ENCODE measurements at places on chromosomes 2 and 18.

DNA sequence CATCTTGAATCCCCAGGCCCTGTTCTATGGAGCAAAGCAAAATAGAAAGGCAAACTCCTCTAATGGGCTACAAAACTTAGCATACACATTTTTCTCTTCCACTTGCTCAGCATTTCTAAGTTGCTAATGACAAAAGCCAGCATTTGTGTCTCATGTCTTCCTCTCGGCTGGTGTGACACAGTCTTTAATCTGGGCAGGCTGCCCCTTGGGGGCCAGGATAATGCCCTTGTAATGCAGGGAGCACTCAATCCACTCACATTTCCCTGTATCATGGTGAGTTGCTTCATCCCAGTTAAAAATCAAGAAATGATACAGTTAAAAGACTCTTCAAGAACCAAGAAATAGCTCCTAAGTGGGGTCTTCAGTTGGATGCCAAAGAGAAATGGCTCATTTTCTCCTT is 109.1 kb upstream of the FBXO11 start:
- DNase-seq = no peak

GRCh38 chr2:131014141-131014540 is 79.1 kb downstream of the FAM168B start:
- DNase-seq = no peak

DNA sequence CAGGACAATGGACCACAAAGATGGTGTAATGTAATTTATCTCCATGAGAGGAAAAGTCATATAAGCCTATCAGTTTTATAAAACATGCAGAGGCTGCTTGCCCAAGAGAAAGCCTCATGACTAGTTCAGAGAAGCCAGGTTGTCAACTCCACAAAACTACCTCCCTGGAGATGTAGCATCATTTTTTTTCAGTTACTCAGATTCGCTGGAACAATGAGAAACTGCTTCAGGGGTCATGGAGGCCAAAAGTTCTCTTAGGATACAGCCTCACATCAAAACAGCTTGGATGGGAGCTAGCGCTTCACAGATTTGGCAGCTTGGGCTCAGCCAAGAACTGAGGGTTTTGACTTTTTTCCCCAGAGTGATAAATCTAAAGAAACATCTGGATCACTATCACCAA is 263.5 kb downstream of the INSIG2 start:
- DNase-seq = no peak

DNA sequence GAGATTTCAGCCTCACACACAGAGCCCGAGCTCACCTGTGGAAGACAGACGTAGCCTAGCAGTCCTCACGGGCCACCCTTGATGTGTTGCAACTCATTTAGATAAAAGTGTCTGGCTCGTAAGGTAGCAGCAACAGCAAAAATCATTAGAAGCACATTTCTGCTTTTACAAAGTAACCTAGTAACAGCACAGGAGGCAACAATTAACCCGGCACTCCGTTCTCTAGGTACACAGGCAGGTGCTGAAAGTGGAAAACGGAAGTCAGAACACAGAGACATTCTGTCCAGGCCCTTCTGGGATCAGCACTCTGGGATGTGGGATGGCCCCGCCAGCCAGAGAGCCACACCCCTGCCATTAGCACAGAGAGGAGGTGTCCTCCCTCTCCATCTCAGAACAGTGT is 99.3 kb downstream of the KLHL29 start:
- no peak for DNase-seq

DNA sequence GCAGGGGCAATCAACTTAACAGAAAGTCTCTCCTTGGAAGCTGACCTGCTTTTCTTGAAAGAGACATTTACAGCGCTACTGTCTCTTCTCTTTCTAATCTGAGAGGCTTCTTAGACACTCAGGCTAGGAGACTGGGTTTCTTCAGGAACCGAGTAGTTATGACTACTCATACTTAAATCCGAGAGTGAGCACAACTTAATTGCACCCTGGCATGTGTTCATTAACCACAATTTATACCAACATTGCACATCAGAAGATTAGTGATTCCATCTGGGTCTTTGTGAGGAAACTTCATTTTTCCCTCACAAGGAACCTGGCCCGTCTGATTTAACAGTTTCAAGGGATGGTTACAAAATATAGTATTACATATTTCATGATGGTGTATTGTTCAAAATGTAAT is 176.9 kb downstream of the UBE2E3 start:
- DNase-seq = no peak

DNA sequence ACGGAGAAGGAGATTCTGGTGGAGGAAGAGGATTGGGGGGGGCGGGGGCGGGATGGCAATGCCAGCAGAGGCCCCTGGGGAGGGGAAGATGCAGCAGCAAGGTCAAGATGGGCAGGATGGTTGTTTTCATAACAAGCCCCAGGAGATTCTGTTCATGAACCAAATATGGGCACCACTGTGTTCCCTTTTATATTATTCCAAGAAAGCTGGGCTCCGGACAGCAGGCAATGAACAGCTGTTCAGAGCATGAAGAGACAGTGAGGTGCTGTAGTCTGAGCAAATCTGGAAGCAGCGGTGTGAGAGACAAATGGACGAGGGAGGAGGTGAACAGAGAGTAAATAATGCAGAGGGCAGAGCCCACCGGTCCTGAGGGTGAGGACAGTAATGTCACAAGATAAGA is 20.0 kb downstream of the UXS1 start:
- DNase-seq = no peak

GRCh38 chr18:62343316-62343715 is 18.2 kb downstream of the TNFRSF11A start:
- no peak for DNase-seq

DNA sequence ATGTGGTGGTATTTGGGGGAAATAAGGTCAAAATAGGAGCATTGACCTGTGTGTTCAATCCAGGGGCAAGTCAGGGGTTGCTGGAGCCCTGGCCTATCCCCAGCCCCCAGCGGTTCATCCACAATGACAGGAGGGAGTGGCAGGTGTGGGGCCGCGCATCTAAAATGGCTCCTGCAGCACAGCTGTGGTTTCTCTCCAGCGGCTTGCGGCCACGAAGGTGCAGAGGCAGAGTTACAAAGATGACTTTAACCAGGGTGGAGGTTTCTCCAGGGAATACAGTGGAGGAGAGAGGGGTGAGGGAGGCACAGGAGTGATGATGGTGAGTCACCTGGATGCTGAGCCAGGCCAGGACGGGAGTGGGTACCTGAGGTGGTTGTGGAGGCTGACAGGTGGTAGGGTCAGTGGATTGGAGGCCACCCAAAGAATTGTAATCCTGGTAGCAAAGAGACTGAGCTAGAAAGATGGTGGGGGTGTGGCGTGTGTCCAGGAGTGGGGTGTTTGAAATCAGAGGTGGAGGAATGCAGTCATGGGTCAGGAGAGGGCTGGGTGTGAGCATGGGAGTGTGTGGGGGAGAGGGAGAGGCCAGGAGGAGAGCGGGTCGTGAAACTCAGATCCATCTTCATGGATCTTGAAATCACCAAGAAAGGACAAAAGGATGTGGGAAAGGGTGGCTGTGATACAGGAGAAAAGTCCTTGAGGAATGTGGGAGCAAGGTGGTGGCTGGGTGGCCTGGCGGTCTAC is 83.2 kb downstream of the CTIF start:
- DNase-seq = no peak

- DNase-seq = no peak
Measured at GRCh38 chr18:61882296-61883004, 10.4 kb downstream of the RNF152 start.

DNA sequence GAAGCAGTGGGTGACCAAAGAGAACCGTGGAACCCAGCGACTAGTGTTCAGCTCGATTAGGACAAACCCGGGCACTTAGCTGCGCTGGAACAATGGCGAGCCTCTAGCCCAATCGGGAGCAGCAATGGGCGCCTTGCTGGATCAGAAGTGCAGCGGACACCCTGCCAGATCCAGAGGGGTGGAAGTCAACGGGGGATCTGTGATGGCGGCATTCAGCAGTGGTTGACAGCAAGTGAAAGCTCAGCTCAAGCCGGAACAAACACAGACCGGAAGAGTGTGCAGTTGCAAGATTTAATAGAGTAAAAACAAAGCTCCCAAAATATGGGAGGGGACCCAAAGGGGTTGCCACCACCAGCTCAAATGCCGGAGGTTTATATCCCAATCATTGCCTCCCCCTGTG is 478.7 kb upstream of the REG3G start:
- no peak for DNase-seq

DNA sequence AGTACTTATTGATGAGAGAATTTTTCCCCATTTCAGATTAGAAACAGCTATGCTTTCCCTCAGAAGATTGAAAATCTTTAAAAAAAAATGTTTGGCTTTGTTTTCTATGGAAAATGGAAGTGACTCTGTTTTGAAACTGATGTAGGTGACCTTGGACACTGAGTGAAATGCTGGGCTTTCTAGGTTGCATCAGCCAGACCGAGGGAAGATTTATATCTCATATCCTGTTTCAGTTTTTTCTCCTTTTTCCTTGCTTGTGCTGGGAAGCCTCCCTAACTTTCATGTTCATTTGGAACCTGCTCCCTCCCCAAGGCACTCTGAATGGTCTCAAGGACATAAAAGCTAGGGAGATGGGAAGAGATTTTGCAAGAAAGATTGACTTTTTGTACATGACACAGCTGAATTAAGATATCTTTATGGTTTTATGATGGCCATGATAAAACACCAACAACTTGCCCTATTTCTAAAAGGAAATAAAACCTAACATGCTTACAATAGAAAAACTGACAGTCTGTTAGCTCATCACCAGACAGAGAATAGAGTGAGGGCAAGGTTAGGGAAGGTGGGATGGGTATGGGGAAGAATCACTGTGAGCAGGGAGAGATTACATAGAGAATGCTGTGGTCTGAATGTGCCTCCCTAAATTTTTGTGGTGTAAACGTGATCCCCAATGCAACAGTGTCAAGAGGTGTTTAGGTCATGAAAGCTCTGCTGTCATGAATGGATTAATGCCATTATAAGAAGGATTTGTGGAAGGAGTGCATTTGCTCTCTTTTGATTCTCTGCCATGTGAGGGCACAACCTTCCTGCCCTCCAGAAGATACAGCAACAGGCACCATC is 249.7 kb downstream of the TPGS2 start:
- DNase-seq = no peak

DNA sequence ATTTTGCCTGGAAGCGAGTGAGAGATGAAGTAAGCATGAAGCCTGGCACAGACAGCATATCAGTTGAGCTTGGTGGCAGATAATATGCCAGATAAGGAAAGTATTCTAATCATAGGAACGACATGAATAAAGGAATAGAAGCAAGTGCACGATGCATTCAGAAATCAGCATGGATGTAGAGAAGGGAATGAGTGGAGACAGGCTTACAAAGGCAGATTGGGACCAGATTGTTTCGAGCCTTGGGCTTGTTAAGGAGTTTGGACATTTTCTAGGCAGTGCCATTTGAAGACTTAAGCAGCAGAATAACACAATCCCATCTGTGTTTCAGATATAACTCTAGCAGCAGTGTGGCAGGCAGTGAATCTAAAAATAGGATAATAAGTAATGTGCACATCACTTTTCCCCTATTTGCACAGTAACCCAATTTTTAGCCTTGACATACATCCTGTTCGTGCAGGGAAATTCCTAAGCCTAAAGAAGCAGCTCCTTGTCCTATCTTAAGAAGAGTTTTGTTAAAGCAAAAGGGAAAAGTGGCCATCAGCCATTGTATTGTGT is 450.2 kb downstream of the PLCL1 start:
- DNase-seq = no peak

DNA sequence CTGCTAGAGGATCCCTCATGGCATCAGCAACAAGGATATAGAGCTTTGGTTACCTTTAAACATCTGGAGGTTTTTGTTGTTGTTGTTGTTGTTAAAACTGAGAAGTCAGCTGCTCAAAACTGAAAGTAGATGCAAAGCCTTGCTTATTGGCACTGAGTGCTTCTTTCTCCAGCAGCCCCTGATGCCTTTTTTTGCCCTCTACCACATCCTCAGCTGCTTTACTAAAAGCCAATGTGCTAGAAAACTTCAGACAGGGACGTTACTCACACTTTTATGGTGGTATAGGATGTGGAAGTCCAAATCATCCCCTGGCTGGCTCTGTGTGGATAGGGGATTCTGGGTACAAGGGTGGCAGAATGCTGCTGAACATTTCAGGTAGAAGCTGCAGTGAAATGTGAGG is 78.3 kb upstream of the CHST9 start:
- DNase-seq = no peak

DNA sequence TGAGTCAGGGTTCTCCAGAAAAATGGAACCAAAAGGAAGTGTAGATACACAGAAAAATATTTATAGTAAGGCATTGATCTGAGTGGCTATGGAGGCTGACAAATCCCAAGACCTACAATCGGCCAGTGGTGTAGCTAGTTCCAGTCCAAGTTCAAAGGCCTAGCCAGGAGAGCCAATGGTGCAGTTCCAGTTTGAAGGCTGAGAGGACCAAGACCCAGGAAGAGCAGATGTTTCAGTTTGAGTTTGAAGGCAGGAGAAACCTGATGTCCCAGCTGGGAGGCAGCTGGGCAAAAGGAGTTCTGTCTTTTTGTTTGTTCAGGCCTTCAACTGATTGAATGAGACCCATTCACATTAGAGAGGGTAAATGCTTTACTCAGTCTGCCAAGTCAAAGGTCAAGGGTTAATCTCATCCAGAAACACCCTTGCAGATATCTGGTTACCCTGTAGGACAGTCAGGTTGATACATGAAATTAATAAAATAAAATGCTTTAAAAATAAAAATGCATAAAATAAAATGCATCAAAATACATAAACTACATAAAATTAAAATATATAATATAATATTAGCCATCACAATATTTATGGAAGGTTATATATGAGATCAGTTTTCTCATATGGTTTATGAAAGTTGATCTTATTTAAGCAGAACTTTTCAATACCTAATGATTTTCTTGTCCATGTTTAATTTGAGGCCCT is 38.7 kb downstream of the KCNE4 start:
- DNase-seq = no peak

DNA sequence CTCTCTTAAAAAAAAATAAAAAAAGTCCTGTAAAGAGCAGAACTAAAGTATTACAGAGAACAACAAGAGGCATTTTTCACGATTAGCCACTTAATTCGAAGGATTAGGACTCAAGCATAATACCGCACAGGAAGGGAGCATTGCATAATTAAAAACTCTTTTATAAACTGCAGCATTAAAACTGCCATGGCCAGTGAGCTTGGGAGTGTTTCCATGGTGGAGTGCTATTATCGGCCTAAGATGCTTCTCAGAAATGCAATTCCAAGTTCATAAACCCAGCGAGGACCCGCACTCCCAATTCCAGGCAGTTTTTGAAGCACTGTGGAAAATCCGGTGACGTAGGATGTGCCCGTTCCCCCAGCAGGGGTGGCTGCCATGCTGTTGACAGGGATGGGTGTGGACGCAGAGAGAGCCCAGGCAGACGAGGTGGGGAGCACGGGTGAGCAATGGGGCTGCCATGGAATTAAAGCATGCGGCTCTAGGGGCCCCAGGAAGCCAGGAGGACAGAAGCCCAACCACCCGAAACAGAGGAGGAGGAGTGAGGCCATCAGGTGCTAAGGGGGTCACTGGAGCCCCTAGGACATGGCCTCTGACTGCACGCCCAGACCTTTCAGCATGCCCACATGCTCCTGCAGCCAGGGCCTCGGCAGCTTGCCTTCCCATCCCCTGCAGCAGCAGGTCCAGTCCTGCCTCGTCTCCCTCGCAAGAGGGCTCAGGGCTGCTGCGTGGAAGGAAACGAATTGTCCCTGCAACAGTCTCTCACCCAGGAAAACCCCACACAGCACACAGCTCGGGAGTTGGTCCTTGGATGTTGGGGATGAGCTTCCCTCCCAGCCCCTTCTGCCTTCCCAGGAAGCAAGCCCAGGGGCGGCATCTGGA is 233.4 kb downstream of the NDUFA10 start:
- no peak for DNase-seq

All from right renal pelvis (tissue), 4 donors.